Heart left ventricle (tissue), 16 donors: ENCODE measurements at places on chromosomes 5 and 9. TPM values are rescaled to one million over a fixed set of nuclear protein-coding genes. Genes with fewer than 3 reads are reported as not detected.

The DND1 gene
- not detected for total RNA-seq

The RHOBTB3 gene
- 76.8 TPM for total RNA-seq

The C9orf153 gene
- 0.29 TPM for total RNA-seq

The PDGFRB gene
- 104 TPM for total RNA-seq

The IL33 gene
- total RNA-seq = 9.7 TPM

The MARCHF3 gene
- total RNA-seq = 50.3 TPM

The PTPRD gene
- total RNA-seq = 13.5 TPM

The CCNJL gene
- total RNA-seq = 7.2 TPM

The NRARP gene
- total RNA-seq = 11.8 TPM

The RGS7BP gene
- 2.4 TPM for total RNA-seq

The PTGDS gene
- total RNA-seq = 2,424 TPM

The UBAC1 gene
- total RNA-seq = 80.1 TPM

The TPPP gene
- total RNA-seq = 31.2 TPM

The SOX30 gene
- total RNA-seq = 0.48 TPM

The B4GALT7 gene
- 16.2 TPM for total RNA-seq

The HTR1A gene
- total RNA-seq = not detected

The TTC39B gene
- total RNA-seq = 4.1 TPM

The ITGA2 gene
- total RNA-seq = 1.1 TPM

The INIP gene
- total RNA-seq = 12.7 TPM

The CCDC183 gene
- 2.5 TPM for total RNA-seq

The SARDH gene
- 0.38 TPM for total RNA-seq

The MEF2C gene
- 56.2 TPM for total RNA-seq

The PCDHB9 gene
- total RNA-seq = 1.6 TPM

The SPATA31A3 gene
- not detected for total RNA-seq

The LVRN gene
- total RNA-seq = 0.52 TPM

The SOWAHA gene
- not detected for total RNA-seq

The TMEM171 gene
- not detected for total RNA-seq

The ZFR gene
- total RNA-seq = 53.7 TPM

The CCL27 gene
- total RNA-seq = not detected
